ENCODE measurements at places on chromosomes 7 and 10. TPM values are rescaled to one million over a fixed set of nuclear protein-coding genes. Genes with fewer than 3 reads are reported as not detected.

The C10orf62 gene
- total RNA-seq: not detected

The BLVRA gene
- 48.1 TPM for total RNA-seq

The PKD2L1 gene
- total RNA-seq: not detected

The FBXO24 gene
- 0.41 TPM for total RNA-seq

The VSTM4 gene
- 0.20 TPM for total RNA-seq

The SPRN gene
- total RNA-seq: not detected

The CALML3 gene
- not detected for total RNA-seq

The ZNF488 gene
- total RNA-seq: not detected

The TRIM74 gene
- 0.44 TPM for total RNA-seq

The NUP42 gene
- total RNA-seq: 55.2 TPM

The PHYH gene
- 11.1 TPM for total RNA-seq

The OR2A12 gene
- not detected for total RNA-seq

The CLDN15 gene
- 19.5 TPM for total RNA-seq

The PLOD3 gene
- 65.2 TPM for total RNA-seq

The VENTX gene
- not detected for total RNA-seq
